ENCODE measurements at places on chromosomes 16 and 17.

DNA sequence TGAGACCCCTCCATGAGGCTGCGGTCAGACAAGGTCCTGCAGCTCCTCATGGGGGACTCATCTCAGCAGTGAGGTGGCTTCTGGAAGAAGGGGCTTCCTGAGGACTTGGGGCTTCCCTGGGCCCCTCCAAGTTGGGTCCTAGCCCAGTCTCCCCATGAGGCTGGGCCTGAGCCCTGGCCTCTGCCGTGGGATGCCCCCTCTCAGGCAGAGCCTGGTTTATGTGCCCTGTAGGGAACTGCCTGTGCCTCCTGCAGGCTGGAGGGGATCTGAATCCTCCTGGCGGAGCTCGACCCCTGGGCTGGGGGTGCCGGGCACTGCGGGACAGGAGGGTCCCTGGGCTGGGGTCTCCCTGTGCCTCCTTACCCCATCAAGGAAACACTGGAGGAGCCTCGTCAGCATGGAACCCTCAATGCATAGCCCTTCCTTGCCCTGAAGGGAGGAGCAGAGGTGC is 45.8 kb downstream of the TNFRSF13B start:
- no peak for DNase-seq

DNA sequence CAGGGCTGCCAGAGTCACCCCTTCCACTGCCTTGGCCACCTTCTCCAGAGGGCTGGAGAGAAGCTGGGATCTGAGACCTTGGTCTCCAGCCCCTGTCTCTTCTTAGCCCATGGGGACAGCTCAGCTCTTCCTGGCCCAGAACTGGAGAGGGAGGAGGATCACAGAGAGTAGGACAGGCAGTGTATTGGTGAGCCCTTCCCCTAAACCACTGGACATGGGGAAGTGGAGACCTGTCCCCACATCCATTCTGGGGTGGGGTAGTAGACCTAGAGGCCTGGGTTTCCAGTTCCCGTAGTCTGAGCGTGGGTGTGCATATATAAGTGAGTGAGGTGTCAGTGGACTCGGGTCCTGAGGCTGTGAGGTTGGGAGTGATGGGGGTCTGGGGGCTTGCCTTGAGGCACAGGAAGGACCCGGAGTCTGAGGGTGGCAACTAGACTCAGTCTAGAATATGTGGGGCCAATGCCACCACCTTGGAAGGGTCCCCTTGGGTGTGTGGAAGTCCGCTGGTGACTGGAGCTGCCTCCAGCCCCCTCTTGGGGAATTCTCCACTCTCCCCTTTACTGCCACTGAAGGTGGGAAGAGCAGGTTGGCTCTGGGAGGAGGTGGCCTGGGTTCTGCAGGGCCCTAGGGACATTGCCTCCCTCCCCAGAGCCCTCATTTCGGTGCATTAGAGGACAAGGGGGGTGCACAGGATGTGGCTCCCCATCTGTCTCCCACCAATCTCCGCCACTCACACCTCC is 19.9 kb downstream of the GJD3 start:
- DNase-seq, result no peak

- no peak for DNase-seq
These were observed 21.0 kb downstream of the SOX8 start for GRCh38 chr16:1002399-1003166.

DNA sequence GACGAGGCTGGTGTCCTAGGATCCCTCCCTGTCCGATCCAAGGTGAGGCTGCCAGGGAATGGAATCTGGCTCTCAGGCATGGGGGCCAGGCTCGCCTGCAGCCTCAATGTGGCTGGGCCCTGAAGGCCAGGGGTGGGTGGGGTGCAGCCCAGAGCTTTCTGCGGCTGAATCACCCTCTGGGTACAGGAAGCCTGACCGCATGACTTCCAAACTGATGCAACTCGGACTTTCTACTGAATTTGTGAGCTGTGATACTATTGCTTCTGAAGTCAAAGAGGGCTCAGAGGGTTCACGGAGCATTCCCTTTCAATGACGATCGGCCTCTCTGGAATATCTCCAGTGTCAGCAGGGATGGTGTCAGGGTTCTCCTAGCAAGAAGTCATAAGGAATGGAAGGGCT is 123.7 kb downstream of the METRNL start:
- no peak for DNase-seq

DNA sequence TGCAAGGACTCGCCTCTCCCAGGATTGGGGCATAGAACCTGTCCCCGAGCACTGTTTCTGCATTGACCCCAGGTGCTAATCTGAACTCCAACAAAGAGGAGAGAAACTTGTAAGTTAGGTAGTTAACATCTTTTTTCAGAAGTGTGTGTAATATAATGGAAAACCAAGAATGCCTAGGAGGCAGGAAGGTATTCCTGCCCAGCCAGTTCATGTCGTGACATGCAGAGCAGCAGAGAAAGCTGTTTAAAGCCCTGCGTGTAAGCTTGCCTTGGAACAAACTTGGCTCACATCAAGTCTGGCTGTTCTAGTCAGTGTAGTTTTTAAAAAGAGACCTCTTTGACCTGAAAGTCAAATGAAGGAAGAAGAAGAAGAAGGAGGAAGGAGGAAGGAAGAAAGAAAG is 2.1 kb upstream of the GNA13 start:
- DNase-seq, result no peak

DNA sequence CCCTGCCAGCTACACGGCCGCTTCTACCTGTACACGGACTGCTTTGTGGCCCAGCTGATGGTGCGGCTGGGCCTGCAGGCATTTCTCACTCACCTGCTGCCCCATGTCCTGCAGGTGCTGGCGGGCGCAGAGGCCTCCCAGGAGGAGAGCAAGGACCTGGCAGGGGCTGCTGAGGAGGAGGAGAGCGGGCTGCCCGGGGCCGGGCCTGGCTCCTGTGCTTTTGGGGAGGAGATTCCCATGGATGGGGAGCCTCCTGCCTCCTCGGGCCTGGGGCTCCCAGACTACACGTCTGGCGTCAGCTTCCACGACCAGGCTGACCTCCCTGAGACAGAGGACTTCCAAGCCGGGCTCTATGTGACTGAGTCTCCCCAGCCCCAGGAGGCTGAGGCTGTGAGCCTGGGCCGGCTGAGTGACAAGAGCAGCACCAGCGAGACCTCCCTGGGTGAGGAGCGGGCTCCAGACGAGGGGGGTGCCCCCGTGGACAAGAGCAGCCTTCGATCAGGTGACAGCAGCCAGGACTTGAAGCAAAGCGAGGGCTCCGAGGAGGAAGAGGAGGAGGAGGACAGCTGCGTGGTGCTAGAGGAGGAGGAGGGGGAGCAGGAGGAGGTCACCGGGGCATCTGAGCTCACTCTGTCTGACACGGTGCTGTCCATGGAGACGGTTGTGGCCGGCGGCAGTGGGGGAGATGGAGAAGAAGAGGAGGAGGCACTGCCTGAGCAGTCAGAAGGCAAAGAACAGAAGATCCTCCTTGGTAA is 3.5 kb downstream of the WDR81 start:
- DNase-seq, result no peak

DNA sequence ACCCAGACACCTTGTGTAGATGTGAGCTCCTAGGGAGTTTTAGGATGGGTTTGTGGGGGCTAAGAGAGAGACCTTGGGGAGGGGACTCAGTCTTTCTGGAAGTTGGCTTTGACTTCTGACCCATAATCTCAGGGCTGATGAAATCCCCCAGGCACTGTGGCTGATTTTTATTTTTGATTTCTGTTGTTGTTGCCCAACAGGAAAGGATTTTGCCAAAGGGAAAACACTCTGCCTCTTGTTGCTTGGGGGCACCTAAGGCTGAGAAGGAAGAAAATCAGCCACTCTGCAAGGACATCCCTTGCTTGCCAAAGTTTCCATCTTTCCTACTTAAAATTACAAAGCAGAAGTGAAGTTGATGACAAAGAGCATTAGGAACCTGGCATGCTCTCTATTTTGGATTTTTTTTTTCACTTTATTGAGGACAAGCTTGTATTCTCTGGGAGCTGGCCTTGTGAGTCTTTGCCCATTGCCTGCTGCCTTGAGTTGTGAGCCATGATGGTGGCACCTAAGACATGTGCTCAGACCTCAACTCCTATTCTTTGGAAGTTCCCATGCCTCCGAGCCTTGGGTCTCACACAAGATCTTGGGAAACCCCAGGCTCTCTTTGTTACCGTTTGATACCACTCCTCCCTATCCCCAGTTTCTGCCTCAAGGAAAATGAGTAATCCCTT is 3.2 kb upstream of the C1QTNF1 start:
- DNase-seq, result no peak

GRCh38 chr17:66430846-66431795 is 128.7 kb downstream of the PRKCA start:
- DNase-seq, result no peak

GRCh38 chr17:10716218-10716617 is 13.6 kb downstream of the TMEM220 start:
- no peak for DNase-seq

DNA sequence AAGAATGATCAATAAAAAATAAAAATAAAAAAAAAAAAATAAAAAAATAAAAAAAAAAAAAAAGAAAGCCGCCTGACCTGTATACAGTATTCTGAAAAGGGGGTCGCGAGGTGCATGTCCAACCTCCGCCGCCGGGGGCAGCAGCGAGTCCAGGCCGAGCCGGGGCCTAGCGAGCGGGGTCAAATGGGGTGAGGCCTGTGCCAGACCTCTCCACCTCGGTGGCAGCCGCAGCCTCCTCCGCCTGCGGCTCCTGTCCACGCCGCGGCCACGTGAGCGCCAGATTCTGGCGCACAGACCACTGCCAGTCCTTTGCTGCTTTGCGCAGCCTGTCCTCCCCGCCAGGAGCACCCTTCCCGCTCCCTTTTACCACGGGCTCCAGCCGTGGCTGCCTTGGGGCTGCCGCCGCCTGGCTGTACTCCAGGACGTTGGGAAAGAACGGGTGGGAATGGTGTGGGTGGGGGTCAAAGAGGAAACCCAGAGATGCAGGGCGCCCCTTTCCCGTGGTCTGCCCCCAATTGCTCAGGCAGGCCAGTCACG is 2.4 kb upstream of the BCKDK start:
- DNase-seq, result no peak

- DNase-seq, result no peak
These were observed 26.2 kb downstream of the SLC39A11 start for GRCh38 chr17:73066148-73066884.

DNA sequence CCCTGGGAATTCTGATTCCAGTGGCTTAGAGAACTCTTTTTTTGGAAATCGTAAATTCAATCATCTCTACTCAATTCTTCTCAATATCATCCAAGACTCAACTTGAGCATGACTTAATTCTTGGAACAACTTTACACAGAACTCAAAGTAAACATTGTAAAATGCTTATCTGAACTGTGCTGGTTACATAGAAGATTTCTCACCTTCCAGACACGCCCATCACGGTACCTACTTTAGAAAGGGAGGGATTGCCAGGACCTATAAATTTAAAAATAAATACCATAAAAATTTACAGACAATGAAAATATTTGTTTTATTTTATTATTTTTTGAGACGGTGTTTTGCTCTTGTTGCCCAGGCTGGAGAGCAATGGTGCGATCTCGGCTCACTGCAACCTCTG is 26.5 kb downstream of the MAP1LC3B start:
- DNase-seq, result no peak

GRCh38 chr16:30691907-30692306 is 7.1 kb upstream of the SRCAP start:
- no peak for DNase-seq

DNA sequence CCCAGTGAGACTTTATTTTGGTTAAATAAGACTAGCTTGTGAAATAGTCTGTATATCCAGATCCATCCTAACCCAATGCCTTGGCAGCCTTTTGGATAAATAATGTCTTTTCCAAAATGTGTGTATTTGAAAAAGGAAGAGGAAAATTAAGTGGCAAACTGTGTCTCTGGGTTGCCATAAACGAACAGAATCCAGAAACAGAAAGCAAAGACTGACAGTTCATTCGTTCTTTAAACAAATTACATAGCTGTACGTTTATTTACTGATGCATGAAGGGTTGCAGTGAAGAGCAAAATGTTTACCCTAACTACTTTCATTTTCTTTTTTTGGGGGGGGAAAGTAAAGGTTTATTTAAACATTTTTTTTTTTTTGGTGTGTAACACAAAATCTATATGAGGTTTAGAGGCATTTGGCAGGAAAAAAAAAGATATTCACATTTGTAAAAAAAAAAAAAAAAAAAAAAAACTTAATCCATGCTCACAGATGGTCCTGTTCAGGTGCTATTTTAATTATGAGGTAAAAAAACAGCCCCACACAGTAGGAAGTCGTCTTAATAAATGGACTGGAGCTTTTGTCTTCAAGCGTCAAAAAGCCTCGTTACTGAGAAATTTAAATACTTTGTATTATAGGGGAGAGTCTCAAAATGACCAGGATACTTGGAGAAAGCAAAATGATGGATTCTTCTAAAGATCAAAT is 245.9 kb downstream of the FTO start:
- no peak for DNase-seq

DNA sequence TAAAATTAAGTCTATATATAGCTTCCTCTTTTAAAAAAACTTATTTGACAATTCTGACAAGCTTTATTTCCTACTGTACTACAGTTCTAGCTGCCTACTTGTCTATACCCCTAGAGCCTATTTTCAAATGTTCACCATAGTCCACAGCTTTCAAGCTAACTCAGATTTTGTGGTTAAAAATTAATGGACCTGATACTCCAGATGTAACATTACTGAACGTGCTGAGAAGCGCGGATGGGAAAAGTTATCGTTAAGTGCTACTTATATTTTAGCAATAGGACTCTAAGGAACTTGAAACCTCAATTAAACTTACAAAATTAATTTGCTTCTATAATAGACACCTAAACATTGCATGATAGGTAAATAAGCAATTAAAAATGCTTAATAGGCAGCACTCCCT is 31.2 kb downstream of the GNA13 start:
- DNase-seq, result no peak

GRCh38 chr16:10997485-10997884 is 53.1 kb downstream of the CLEC16A start:
- DNase-seq, result no peak

GRCh38 chr16:63422715-63423114 is 1386.5 kb upstream of the CDH8 start:
- no peak for DNase-seq

- DNase-seq, result no peak
These were observed 55.0 kb upstream of the ZNF469 start for GRCh38 chr16:88327561-88328312.

DNA sequence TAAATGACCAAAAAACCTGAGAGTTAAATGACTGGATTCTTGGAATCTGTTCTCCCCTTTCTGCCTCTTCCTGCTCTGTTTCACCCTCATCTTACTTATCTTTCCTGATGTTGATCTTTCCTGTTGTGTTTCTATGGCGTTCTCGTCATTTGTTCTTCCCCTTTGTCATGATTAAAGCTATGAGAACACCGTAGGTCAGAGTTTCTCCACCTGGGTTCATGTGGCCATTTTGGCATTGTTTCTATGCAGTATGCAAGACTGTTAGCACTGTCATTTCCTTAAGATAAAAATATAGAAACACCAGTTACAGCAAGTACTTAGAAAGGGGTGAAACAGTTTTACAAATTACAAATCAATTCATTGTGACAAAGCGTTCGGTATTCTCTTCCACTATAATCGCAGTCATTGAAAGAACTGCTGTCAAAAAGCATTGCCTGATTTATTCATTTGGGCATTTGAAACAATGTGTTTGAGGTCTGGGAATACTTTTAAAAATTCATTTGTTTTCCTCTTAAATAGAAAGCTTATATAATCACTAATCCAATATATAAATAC is 166.0 kb downstream of the PHKB start:
- no peak for DNase-seq

GRCh38 chr16:81492965-81493754 is 48.6 kb downstream of the CMIP start:
- no peak for DNase-seq

All from NCI-H1048 (cell line).